Nephron progenitor cell (in vitro differentiated cells): ENCODE measurements at places on chromosomes 5 and 9.

DNA sequence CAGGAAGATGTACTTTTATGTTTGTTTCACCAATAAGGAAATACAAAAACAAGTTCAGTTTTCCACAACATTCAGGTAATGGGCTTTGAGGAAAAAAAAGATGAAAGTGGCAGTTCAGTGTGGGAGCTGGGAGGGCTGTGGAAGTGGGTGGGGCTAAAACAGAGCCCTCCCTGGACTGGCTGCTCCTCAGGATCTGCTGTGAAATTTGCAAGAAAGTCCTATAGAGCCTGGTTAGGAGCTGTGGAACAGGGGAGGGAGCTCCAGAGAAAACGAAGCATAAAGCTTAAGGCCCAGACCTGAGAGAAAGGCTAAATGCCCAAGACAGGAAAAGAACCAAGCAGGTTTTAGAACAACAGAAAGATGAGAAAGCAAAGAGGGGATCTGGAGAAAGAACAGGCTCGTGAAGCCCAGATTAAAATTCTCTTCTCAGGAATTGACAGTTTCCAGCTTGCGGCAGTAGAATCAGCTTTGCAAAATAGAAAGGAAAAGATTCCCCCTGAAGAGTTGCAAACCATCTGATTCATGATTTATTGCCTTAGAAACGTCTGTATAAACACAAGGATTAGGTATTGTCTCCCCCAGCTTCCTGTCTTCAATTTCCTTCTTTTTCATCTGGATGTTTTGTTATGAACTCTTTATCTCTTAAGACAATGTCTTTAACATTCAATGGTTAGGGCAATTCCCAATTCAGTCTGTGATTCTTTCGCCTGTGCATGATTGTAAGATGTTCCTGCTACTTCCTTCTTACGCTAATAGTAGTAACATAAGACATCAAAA, 26.3 kb upstream of the CRHBP start:
- peaks cover 7% of the 10 kb centered on the region for H3K27me3 ChIP-seq
- peak; percentile 12 for DNase-seq
- no peaks in the 10 kb centered on the region for H3K36me3 ChIP-seq
- peaks cover 20% of the 10 kb centered on the region for H3K4me1 ChIP-seq
- no peak overlapping the region for H3K4me3 ChIP-seq

GRCh38 chr5:165622864-165623536, 2117.6 kb downstream of the MAT2B start:
- H3K27ac ChIP-seq = no peak overlapping the region
- H3K4me3 ChIP-seq = no peak overlapping the region
- no peaks in the 10 kb centered on the region for H3K36me3 ChIP-seq
- H3K27me3 ChIP-seq = no peaks in the 10 kb centered on the region
- H3K4me1 ChIP-seq = no peaks in the 10 kb centered on the region

DNA sequence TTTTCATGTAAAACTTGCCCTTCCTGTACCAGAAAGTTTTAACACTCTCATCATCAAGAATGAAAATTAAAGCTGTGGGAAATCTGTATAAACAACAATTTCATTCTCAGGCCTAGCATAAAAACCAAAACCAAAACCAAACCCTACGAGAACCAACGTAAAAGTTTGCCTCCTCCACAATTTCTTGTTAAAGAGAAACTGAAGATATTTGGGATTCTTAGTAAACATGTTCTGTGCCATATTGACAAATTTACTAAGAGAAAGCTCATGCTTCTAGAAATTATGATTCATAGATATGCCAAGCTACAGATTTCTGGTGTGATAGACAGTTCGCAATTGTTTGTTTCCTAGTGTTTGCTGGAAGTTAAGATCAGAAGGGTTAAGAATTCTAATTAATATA, 801.0 kb upstream of the NUDT12 start:
- DNase-seq = no peak
- H3K36me3 ChIP-seq = no peaks in the 10 kb centered on the region
- no peaks in the 10 kb centered on the region for H3K27me3 ChIP-seq
- no peak overlapping the region for H3K27ac ChIP-seq
- no peaks in the 10 kb centered on the region for H3K4me1 ChIP-seq

- H3K4me3 ChIP-seq = no peak overlapping the region
- no peak for DNase-seq
- no peaks in the 10 kb centered on the region for H3K36me3 ChIP-seq
- no peaks in the 10 kb centered on the region for H3K4me1 ChIP-seq
- no peaks in the 10 kb centered on the region for H3K27me3 ChIP-seq
These were observed 10.3 kb upstream of the ANKHD1 start for GRCh38 chr5:140391312-140391711.

- H3K36me3 ChIP-seq = no peaks in the 10 kb centered on the region
- DNase-seq = peak; percentile 53
- peaks cover 100% of the 10 kb centered on the region for H3K27me3 ChIP-seq
These were observed at the start of gene PRDM12 for GRCh38 chr9:130664251-130665028. Gene PRDM12 (plus strand): TSS chr9:130664594. CDS start chr9:130664654, 60 bp downstream.

DNA sequence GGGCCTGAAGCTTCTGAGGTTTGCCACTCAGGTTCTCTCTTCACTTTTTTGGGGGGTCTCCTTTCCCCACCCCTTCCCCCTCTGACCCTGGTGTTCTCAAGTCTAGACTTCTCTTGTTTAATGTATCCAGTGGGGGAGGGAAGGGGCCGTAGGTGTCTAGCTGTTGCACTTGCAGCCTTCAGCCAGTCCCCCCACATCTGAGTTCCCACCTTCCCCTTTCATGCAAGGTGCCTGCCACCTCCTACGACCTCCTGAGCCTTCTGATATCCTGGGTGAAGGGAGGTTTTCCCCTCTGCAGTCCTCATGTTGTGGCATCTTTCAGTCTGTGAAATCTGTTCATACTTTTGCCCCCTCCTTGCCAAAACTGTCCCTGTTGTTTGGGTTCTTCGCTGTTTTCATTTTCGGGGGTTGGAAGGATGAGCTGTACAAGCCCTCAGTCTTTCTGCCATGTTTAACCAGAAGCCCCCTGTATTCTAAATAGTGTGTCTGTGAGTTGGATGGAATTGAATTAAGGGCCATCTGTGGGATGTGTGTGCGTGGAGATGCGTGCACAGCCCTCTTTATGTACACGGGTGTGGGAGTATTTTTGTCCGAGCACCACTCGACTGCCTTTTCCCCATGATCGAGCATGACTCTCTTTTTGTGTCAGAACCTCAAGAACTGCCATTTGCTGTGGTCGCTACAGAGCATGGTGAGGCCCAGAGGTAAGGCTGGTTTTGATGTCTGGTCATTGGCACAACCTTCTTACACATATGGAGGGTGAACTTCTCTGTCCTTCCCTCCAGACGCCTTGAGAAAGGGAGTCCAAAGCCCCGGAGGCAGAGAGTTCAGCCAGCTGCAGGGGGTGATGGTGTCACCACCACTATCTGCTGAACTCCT, 23.6 kb downstream of the PRRC2B start:
- peak overlapping the region; percentile 96 for H3K27ac ChIP-seq
- DNase-seq = no peak
- H3K27me3 ChIP-seq = peaks cover 8% of the 10 kb centered on the region
- peak overlapping the region; percentile 39 for H3K4me3 ChIP-seq
- peaks cover 64% of the 10 kb centered on the region for H3K4me1 ChIP-seq

- H3K27ac ChIP-seq = peak overlapping the region; percentile 80
- H3K27me3 ChIP-seq = no peaks in the 10 kb centered on the region
- no peak for DNase-seq
- H3K36me3 ChIP-seq = peaks cover 16% of the 10 kb centered on the region
- H3K4me1 ChIP-seq = peaks cover 85% of the 10 kb centered on the region
These were observed 64.1 kb downstream of the SEMA6A start for GRCh38 chr5:116510517-116510916.

DNA sequence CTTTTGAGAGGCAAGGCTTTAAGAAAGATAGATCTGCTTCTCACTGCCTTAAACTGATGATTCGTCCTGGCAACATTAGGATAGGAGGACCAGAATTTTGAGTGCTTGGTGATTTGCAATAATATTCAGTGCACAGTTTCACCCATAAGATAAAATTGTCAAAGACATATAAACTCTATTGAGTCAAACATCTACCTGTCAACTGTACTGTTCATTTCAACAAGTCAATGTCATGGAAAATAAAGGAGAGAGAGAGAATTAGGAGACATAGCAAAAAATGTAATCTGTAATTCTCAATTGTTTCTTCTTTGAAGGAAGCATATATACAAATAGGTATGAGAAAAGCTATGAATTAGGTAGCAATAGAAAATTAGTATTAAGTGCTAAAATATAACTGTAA, 237.2 kb downstream of the CDH12 start:
- H3K4me3 ChIP-seq = no peak overlapping the region
- no peak overlapping the region for H3K27ac ChIP-seq
- no peaks in the 10 kb centered on the region for H3K36me3 ChIP-seq
- DNase-seq = no peak
- peaks cover 5% of the 10 kb centered on the region for H3K4me1 ChIP-seq
- H3K27me3 ChIP-seq = no peaks in the 10 kb centered on the region

DNA sequence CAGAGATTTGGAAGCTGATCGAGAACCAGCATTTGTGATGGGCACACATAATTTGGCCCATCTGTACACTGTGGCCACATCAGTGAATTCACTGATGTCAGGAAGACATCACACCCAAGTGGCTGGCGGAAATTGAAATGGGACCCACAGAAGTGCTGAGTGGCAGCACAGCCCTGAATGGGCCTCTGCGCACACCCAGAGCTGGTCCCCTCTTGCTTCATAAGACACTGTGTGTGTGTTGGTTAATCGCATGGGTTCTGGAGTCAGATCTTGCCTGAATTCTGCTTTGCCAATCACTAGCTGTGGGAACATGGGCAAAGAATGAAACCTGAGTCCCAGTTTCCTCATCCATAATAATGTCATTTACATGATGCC, 72.2 kb downstream of the PCSK5 start:
- H3K4me3 ChIP-seq = no peak overlapping the region
- H3K27ac ChIP-seq = no peak overlapping the region

DNA sequence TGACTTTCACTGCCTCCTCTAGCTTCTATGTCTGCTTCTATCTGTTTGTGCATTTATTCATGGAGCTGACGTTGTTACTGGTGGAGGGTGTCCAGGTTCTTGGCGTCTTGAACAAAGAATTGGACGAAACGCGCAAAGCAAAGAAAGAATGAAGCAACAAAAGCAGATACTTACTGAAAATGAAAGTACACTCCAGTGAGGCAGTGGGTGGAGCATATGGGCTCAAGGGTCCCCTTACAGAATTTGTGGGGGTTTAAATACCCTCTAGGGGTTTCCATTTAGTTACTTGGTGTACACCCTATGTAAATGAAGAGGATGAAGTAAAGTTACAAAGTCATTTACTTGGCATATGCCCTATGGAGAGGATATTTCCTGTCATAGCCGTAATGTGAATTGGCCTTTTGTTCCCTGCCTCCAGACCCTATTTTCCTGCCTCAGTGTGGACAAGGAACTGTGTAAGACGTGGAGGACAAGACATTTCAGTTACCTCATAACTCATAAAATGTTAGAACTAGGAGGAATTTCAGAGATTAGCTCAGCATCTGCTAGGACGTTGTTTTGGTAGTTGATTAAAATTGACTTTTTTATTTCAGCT, 3.1 kb downstream of the POLR3G start:
- H3K36me3 ChIP-seq = no peaks in the 10 kb centered on the region
- H3K4me1 ChIP-seq = peaks cover 29% of the 10 kb centered on the region
- DNase-seq = no peak
- H3K27me3 ChIP-seq = peaks cover 4% of the 10 kb centered on the region
- no peak overlapping the region for H3K4me3 ChIP-seq

- peaks cover 19% of the 10 kb centered on the region for H3K4me1 ChIP-seq
- H3K27me3 ChIP-seq = peaks cover 20% of the 10 kb centered on the region
- no peak overlapping the region for H3K27ac ChIP-seq
- peak; percentile 75 for DNase-seq
- no peak overlapping the region for H3K4me3 ChIP-seq
- no peaks in the 10 kb centered on the region for H3K36me3 ChIP-seq
These were observed 5.5 kb upstream of the AQP3 start for GRCh38 chr9:33452828-33453271.

DNA sequence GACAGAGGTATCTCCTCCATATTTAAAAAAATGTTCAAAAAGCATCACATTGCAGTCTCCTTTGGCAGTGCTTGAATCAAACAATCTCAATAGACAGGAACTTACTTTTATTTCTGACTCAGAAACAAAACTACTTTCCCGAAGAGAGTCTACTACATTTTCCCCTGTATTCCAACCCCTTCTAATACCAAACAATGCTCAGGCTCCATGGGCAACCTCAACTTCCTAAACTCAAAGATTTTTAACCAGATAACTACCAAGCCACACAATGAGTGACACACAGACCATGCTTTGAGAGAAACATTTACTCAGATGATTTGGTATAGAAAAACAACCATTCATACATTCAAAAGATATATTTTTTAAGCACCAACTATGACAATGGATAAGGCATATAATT, 70.5 kb downstream of the APBA1 start:
- H3K36me3 ChIP-seq = no peaks in the 10 kb centered on the region
- no peak overlapping the region for H3K27ac ChIP-seq
- H3K27me3 ChIP-seq = peaks cover 6% of the 10 kb centered on the region
- H3K4me3 ChIP-seq = no peak overlapping the region
- no peak for DNase-seq

- peaks cover 41% of the 10 kb centered on the region for H3K4me1 ChIP-seq
- H3K36me3 ChIP-seq = peaks cover 24% of the 10 kb centered on the region
- H3K4me3 ChIP-seq = no peak overlapping the region
- DNase-seq = no peak
- H3K27me3 ChIP-seq = peaks cover 6% of the 10 kb centered on the region
These were observed 6.4 kb downstream of the LTC4S start for GRCh38 chr5:179800071-179800695.

DNA sequence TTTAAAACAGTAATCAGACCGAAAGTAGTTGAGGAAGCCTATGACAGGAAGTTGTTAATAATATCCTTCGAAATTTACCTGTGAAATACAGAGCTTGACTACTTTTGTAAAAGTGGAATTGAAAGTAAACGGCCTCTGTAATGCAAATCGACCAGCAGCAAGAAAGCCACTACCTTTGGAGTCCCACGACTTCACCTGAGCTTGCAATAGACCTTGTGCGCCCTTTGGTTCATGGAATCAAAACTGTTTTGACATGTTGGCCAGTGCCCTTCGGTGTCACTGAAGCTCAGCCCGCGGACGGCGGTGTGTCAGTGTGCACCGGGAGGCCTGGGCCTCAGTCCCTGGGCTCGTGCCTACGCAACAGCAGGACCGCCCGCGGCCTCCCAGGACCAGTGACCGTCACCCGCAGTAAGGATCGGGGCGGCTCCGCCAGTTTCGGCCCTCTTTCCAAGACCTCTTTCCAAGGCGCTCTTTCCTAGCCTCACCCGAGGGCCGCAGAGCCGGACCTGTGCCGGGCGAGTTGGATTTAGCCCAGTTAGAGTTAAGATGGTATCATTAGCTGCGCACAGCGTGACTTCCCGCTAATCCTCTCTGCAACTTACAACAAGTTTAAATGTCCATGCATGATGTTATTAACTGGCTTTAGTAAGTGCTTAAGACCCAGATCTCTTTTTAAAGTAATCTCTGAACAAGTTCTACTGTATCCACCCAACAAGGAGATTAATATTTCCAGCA, 223.3 kb downstream of the MEF2C start:
- DNase-seq = no peak
- no peak overlapping the region for H3K27ac ChIP-seq
- H3K4me1 ChIP-seq = peaks cover 14% of the 10 kb centered on the region
- H3K4me3 ChIP-seq = peak overlapping the region; percentile 78

DNA sequence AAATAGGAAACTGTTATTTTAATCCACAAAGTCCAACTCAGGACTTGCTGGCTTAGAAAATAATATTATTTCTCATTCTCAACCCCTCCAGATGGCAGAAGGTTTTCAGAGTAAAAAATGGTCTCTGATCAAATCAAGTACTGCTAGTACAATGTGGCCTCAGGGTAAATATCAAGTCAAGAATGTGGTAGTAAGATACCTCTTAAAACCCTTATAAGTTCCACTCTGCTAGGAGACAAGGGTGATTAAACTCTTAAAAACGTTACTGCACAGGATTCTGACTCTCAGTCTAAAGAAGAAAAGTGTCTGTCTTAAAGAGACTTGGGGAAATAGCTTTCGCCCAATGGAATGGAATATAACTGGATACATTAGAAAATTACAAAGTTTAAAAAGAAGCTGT, 120.8 kb upstream of the PDE4D start:
- no peak overlapping the region for H3K27ac ChIP-seq
- no peak for DNase-seq
- no peaks in the 10 kb centered on the region for H3K4me1 ChIP-seq
- no peak overlapping the region for H3K4me3 ChIP-seq
- H3K36me3 ChIP-seq = no peaks in the 10 kb centered on the region
